Brain pericyte (primary cell): ENCODE measurements at places on chromosomes 2 and 18.

GRCh38 chr2:33220533-33220932, 255.9 kb upstream of the RASGRP3 start:
- no peak for DNase-seq

- no peak for DNase-seq
Observed at GRCh38 chr2:205629091-205629776, 53.1 kb upstream of the NRP2 start.

GRCh38 chr2:58155160-58155778, 85.9 kb downstream of the FANCL start:
- no peak for DNase-seq

GRCh38 chr2:70718736-70719135, 49.3 kb downstream of the ADD2 start:
- DNase-seq = no peak

DNA sequence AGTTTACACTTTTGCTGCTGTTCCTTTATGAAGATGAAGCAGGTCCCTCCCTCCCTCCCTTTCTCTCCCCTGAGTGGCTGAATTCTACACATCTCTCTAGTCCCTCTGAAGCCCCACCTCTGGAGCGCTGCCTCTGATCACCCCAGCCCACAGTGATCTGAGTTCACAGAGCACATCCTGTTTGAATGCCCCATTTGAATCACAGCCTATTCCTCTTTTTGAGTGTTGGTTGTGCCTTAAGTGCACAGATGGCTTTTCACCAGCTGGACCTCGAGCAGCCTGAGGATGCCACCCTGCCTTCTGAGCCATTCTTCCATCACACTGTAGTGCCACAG, 87.1 kb downstream of the ITGB1BP1 start:
- DNase-seq = no peak

GRCh38 chr18:27073404-27073830, 111.7 kb downstream of the CHST9 start:
- no peak for DNase-seq

DNA sequence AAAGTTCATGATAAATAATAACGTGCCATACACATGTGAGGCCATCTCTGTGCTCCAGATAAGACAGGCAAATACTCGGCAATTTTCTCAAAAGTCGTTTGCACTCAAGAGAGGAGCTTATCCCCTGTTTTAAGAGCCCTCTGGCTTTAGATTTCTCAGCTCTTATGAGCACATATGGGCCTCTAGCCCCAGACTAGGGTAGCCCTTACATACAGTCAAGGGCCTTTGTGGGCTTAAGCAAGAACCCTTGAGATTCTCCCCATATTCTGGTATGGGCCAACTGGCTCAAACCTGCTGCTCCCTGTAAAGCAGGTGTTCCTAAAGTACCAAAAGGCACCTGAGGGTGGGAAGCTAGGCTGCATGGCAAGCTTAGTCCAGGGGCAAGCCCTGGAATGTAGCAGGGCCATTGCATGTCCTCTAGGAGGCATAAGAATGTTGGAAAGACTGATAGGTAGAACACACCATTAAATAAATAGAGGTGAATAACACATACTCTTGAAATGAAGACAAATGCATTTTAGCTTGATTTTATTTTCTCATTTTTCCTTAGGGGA, 66.1 kb downstream of the FASTKD2 start:
- DNase-seq = no peak

DNA sequence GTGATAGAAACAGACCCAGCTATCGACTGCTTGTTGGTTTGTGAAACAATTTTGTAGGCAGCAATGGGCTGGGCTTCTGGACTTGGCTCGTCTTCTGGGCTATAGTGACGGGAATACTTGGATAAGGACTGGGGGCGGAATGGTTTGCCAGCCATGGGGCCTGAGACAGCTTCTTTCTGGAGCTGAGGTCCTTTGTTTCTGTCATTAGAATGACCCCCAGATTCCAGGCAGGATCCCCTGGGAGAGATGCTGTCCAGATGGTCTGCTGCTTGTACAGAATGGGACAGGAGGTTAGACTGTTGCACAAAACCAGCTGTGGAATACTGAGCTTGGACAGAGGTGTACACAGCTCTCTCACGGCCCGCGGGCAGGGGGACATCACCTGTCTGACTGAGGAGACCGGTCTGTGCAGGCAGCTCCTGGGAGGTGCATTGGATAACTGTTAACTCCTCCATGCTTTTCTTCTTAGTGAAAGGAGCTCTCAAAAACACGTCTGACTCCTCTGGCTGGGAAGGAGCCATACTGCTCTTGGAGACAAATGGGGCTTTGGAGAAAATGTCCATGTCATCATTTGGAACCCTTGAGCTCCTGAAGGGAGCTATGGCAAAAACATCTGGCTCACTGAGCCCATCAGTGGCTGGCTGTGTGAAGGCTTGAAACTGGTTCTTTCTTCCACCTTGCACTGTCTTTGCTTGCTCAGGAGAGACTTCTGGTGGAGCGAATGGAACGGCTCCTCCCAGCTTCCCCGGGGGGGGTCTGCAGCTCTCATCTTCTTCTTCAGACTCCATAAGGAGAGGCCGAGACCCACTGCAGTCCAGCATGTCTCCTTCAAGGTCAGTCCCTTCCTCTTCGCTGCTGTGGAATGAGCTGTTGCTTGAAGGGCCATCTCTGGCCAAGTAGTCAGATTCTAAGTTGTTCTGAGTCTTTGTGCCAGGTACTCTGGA, 28.6 kb upstream of the NFU1 start:
- DNase-seq = no peak

DNA sequence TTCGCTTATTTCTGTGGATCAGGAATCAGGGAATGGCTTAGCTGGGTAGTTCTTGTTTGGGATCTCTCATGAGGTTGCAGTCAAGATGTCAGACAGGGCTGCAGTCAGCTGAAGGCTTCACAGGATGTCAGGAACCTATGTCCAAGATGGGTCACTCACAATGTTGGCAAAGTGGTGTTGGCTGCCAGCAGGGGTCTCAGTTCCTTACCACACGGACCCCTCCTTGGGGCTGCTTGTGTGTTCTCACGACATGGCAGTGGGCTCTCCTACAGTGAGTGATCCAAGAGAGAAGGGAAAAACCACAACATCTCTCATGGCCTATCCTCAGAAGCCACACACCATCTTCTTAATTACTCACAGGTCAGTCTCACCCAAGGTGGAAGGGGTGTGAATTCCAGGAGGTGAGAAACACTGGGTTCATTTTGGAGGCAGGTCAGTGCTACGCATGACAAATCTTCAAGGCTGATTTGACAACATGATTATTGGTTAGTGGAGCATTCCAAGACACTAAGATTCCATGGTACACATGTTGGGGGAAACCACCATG, 1.3 kb upstream of the ANTXR1 start:
- no peak for DNase-seq

- DNase-seq = no peak
Observed at GRCh38 chr2:21972586-21972985, 848.8 kb downstream of the TDRD15 start.

- peak; percentile 7 for DNase-seq
Observed at GRCh38 chr2:75276093-75277029, 77.0 kb upstream of the TACR1 start.

DNA sequence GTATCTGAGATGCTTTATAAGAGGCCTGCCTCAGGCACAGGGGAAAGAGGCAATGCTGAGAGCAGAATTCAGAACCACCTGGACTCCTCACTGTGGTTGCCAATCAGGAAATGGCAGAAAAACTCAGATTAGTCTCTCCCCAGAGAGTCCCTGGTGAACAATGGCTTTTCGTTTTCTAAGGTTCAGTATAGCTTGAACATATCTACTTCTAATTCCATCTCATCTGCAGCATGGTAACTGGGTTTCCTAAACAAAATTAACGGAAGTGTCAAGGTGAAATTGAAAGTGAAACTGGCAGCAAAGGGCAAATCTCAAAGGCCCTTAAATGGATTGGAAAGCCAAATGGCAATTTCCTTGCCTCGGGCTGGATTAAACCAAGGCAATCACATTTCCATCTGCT, 480.2 kb upstream of the ACVR2A start:
- DNase-seq = no peak

- no peak for DNase-seq
Observed at GRCh38 chr18:79169958-79170555, 100.9 kb downstream of the ATP9B start.

GRCh38 chr2:105770149-105770548, 25.4 kb downstream of the NCK2 start:
- DNase-seq = no peak

DNA sequence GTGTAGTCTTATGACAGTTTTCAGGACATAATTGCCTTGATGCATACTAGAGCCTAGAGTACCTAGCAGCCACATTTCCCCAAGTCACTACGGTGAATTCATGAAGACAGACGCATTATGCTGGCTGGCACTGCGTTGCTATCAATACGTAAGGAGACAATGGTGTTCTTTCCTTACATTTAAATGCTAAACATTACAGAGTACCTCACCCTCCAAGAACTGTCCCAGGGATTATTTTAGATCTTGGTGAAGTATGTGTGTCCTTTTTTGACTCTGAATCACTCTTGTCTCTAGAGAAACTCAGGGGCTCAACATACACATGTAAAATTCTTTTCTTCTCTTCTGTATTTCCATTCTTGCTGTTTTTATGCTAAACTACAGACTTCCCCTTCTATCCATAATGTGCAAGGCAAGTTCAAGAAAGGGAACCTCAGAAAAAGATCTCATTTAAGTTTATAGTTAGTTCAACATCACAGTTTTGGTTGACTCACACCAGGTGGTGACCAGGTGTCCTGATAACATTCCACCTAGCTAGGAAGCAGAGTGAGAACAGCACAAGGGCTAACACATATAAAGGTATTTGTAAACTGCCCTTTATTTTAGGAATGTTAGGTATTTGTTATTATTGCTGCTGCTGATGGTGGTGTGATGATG, 212.4 kb upstream of the HNRNPA3 start:
- no peak for DNase-seq

- no peak for DNase-seq
Observed at GRCh38 chr2:191859681-191860080, 12.8 kb upstream of the CAVIN2 start.

GRCh38 chr18:48828194-48828545, 122.6 kb downstream of the SMAD7 start:
- no peak for DNase-seq

- DNase-seq = no peak
Observed at GRCh38 chr2:106840818-106841217, 45.1 kb downstream of the ST6GAL2 start.

- DNase-seq = no peak
Observed at GRCh38 chr2:58720770-58721697, 479.9 kb upstream of the FANCL start.
